ENCODE measurements at places on chromosomes 5 and 9.

GRCh38 chr9:83479765-83480164 is 58.4 kb downstream of the FRMD3 start:
- no peak for DNase-seq

DNA sequence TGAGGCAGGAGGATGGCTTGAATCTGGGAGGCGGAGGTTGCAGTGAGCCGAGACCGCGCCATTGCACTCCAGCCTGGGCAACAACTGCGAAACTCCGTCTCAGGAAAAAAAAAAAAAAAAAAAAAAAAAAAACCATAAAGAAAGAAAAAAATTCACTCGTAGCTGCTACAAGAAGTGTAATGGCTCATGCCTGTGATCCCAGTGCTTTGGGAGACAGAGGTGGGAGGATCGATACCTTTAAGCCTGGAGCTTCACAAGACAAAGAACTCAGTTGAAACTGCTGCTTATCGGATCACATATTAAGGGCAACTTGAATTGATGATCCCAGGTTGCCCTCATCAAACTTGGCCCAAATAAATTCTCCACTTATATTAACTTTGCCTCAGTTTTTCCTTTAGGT is 1.0 kb upstream of the ZCCHC7 start:
- no peak for DNase-seq

GRCh38 chr5:139660105-139660922 is 12.2 kb downstream of the CXXC5 start:
- DNase-seq, result no peak

DNA sequence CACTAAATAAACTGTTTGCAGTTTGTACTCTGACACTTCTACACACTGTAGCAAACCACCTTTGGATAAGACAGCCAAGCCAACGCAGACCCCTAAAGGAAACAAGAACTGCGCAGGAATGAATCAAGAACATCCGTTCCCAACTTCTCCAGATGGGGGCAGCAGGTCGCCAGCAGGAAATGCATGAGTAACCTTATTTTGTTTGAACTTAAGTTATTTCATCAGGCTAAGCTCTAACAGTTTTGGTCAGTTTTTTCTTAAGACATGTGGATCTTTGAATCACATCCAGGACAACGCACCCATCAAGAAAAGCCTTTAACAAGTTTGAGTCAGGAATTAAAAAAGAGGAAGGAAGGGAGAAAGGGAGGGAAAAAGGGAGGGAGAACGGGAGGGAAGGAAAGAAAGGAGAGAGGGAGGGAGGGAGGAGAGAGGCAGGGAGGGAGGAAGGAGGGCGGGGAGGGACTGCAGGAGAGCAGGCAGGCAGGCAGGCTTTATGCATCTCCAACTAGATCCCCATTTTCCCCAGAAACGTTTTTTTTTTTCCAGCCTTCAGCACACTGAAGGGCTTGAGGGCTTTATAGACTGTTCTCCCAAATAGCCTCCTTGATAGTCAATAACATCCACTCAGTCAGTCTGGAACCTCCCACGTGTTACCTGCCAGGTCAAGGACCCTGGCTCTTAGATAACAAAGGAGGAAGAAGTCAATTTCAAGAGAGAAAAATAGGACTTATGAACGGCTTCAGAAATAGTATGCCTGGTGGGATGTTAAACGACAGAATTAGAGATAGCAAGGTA is 22.2 kb downstream of the BHMT start:
- DNase-seq, result peak; percentile 92

DNA sequence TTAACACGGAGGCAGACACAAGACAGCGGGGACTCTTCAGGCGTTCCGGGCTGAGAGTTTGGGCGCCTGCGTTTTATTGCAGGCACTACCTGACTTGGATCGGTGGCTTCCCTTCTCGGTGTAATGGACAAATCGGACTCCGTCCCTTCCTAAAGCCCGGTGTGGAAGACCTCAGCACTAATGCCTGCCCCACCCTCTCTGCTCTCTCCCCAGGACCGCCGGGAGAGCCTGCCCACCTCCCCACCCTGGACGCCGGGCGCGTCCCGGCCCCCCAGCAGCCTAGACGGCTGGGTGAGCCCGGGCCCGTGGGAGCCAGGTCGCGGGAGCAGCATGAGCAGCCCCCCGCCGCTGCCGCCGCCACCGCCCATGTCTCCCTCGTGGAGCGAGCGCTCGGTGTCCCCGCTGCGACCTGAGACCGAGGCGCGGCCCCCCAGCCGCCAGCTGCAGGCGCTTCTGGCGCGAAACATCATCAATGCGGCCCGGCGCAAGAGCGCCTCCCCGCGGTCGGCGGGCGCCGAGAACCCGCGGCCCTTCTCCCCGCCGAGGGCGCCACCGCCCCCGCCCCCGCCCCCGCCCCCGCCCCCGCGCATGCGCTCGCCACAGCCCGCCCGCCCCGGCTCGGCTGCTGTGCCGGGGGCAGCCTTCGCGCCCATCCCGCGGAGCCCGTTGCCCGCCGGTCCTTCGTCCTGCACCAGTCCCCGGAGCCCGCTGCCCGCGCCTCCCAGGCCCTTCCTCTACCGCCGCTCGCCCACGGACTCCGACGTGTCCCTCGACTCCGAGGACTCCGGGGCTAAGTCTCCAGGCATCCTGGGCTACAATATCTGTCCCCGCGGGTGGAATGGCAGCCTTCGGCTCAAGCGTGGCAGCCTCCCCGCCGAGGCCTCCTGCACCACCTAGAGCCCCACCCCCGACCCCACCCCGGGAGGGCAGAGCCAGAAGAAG is 4.6 kb upstream of the MYOZ3 start:
- DNase-seq, result peak; percentile 81

- peak; percentile 81 for DNase-seq
Measured at GRCh38 chr9:80699511-80699998, 989.8 kb downstream of the TLE1 start.

GRCh38 chr9:97769208-97769607 is 72.1 kb upstream of the XPA start:
- DNase-seq, result no peak

DNA sequence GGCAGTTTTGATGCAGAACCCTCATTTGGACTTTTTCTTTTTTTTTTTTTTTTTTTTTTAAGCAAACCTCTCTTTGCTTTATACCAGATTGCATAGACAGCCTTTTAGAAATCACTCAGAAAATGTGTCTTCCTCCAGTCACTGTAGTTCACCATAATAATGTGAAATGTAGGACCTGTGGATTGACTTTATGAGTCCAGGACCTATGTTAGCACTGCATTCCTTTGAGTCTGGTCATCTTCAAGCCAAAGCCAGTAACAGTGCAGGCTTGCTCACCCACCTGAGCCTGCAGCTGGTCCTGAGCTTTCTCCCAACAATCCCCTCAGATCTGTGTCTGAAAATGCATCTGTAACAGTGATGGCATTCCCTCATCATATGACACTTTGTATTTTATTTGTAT is 110.7 kb upstream of the NFIL3 start:
- no peak for DNase-seq

DNA sequence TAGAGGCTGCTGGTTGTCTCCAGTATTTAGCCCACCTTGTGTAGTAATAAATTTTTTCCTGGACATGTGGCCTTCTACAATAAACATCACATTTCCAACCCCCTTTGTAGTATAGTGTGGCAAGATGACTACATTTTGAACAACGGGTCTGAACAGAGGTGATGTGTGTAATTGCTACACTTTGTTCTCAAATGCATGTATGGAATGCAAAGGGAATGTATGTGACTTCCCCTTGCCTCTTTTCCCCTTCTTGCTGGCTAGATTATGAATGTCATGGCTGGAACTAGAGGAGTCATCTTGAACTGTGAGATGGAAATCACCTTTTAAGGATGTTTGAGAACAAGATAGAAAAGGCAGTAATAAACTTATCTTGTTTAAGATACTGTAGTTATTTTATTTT is 54.5 kb downstream of the PRR16 start:
- DNase-seq, result no peak

- no peak for DNase-seq
Measured at GRCh38 chr5:142275496-142275895, 49.3 kb downstream of the SPRY4 start.

- peak; percentile 87 for DNase-seq
Measured at GRCh38 chr5:181207214-181207959, 2.4 kb upstream of the TRIM7 start.

DNA sequence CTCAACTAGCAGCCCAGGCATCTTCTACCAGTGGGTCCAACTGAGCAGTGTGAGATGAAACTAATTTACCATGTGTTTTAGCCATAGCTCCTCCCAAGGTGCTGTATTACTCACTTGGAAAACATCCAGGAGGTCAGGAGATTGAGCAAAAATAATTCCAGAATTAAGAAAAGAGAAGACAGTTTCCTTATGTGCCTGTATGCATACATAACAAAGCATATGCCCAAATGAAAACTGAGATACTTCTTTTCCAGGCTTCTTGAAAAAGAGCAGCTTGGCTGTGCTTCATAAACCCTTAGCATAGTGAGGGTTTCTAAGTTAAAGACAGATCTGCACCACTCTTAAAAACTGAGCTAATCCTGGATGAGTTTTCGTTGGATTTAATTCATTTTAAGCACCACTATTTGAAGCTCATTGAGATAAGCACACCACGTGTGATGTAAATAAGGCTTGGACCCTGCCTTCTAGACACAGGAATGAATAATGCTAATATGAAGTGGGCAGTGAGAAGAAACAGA is 119.4 kb downstream of the ADAMTS12 start:
- peak; percentile 86 for DNase-seq

GRCh38 chr5:170147051-170147752 is 41.5 kb downstream of the FOXI1 start:
- no peak for DNase-seq

DNA sequence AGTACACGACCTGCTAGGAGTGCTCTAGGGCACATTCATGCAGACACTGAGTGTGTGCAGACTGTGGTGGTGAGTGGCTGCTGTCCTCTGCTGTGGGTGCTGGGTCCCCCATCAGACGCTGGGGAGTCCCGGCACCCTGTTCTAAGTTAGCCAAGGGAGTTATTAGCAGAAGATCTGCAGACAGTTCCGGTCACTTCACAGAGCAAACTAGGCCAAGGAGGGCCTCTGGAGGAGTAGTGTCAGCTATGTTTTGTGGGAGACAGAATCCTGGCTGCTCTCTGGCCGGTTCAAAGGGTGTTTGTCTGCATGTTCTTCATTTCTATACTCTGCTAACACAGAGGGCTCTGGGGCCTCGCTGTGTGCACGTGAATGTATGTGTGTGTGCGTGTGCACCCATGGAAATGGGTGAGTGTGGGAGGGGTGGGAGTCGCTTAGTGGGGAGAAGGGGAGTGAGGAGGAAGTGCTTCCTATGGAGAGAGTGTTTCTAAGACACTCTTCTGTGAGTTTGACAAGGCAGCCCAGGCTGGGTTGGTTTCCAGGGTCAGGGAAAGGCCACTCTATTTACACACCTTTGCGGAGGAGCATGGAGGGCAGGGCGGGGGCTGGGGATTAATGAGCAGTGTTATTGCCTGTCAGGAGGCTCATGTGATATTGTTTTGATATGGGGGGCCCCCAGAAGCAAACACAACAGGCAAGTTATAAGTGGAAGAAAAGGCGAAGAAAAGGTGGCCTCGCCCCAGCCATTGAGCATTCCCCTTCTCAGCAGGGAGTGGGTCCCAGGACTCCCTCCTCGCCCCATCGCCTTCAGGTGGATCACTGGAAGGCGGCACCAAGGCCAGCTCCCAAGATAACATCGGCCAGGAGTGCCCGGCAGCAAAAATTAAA is 68.9 kb downstream of the MACROH2A1 start:
- no peak for DNase-seq

GRCh38 chr9:120032639-120033038 is 547.3 kb downstream of the CDK5RAP2 start:
- no peak for DNase-seq

GRCh38 chr5:36177715-36178523 is 26.0 kb downstream of the SKP2 start:
- DNase-seq, result peak; percentile 58

DNA sequence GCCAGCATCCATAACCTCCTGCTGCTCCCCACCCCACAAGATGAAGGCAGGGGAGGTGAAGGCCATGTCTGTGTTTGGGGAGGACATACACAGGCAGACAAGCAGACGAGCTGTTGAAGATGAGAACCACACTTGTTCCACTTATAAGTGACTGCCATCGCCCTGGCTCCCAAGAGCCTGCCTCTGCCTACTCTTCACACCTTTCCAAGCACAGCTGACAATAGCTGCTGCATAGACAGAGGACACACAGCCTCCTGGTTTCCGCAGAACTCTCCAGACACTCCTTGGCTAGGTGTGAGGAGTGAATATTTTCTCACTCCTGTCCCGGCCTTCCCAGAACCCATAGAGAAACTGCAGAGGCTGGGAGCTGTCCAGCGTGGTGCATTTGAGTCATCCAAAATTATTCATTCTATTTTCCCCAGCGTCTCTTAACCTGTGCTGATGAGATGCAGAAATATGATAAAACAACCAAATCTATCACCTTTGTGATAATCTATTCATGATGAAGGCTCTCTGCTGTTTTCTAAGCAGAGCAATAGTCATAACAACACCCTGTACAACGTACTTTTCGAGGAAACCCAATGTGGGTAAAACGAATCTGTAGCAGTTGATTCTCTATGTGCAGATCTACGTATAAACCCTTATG is 24.7 kb downstream of the KLF9 start:
- no peak for DNase-seq

GRCh38 chr5:157271740-157272271 is 5.9 kb downstream of the CYFIP2 start:
- DNase-seq, result no peak

DNA sequence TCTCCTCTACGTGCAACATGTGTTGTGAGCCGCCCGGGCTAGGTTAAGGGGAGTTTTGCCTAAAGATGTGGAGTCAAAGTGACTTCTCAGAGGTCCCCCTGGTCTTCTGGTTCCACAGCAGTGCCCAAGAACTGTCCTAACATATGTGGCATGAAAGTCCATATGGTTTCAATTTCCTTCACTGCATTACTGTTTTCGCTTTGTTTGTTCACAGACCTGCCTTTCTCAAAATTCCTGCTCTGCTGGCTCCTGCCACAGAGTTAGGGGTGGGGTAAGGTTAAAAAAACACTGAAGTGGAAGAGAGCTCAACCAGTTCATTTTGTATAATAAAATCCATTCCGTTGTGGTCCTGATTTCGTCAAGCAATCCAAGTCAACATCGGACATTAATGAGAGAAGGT is 289.4 kb downstream of the DMAC1 start:
- no peak for DNase-seq

GRCh38 chr9:89475891-89476440 is 21.9 kb downstream of the SEMA4D start:
- no peak for DNase-seq

- no peak for DNase-seq
Measured at GRCh38 chr9:105126226-105126625, 118.2 kb upstream of the SLC44A1 start.

DNA sequence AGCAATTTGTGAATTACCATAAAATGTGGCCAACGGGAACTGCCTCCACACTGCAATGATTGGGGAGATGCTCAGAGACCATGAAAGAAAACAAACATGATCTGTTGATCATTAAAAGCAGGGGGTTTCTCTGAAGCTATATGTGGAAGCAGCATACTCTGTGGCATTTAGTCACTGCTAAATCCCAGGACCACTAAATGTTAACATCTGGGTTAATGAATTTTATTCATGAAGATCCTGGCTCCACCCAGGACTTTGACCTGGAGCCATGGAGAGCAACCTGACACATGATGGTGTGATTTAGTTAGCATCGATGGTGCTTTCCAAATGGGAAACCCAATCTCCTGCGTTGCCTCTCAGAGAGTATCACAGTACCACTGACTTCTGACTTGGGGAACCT is 497.8 kb downstream of the AGTPBP1 start:
- DNase-seq, result no peak

GRCh38 chr9:83312537-83312936 is 225.7 kb downstream of the FRMD3 start:
- no peak for DNase-seq
